Cortex of kidney (tissue), 1 donor: ENCODE measurements at places on chromosomes 2 and 18.

DNA sequence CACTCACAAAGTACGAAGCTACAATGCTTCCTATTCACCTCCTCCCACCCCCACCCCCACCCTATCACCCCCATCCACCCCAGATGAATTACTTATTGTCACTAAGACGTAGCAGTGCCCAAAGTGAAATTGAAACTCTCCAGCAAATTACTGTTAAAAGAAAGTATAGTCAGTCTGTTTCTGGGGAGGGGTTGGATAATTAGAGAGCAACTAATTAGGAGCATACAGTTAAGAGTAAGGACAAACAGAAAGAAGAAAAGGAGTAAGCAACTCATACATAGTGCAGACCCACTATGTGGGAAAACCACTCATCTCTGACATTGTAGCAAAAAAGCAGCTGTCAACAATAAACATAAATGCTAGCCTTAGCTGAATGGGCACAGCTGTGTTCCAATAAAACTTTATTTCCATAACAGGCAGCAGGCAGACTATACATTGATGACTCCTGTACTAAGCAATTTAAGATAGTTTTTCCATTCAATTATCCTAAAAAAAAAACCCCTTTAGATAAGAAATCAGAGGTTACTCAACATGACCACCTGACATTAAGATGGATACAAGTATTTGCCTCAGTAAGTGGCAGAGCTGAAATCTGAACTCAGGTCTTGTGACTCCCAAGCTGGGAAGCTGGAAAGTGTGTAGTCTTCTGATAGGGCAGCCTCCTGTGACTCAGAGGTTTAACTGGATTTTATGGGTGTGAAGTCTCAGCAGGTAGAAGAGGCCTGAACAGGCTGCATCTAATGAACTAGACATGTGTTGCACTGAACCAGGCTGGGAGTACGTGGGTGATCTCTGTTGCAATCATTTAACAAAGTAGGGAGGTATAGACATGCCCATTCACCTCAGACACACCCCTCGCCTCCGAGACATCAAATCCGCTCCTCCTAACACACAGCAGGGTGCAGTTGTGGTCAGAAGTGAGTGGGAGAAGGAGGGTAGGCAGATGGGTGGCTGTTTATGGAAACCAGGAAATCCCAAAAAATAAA, 171.8 kb upstream of the KLF7 start:
- DNase-seq = no peak

DNA sequence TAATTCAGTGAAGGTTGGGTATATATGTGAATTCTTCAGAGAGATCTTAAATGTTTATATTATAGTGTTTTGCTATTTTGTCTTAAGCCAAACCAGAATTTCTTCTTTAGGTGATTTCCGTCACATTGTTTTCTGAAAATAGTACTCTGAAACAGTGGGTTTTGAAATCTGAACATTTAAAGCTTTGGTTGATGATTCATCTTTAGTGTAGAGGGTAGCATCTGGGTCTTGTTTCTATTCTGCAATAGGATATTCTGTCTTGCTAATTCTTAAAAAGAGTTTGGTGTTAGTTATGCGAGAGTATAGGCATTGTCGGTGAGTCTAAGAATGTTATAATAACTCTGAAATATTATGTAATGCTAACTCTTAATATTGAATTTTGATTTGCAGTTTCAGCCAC, 69.6 kb upstream of the FAM237A start:
- no peak for DNase-seq

DNA sequence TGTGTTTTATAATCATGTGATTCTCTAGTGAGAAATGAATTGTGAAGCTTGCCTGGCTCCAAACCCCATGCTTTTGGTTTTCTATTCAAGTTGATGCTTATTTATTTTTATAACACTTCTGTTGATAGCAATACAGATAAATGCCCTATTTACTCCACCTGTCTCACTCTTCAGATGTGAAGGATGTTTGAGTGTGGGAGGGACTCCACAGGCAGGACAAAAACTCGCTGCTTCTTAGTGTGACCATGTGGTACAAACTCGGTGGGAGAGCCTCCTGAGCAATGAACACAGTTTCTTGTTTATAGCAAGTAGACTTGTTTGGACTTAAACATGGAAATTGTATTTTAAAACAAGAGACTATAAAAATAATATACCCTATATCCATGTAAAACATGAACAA, 219.7 kb downstream of the GULP1 start:
- DNase-seq = no peak

- no peak for DNase-seq
Measured at GRCh38 chr2:150309311-150310080, 178.0 kb downstream of the RND3 start.

DNA sequence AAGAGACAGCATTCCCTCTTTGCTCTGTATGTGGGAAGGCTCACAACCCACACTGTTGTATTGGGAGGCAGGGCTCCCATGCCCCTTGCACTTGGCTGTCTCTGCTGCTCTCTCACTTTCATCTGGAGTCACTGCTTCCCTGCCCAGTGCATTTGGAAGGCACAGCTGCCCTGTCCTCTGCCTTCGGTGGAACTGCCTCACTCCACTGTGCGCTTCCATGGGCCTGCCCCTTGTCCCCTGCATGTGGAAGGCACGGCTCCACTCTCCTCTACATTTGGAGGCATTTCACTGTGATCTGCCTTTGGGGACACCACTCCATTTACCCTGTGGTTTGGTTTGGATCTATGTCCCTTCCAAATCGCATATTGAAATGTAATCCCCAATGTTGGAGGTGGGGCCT, 9.1 kb upstream of the PROM2 start:
- DNase-seq = no peak

DNA sequence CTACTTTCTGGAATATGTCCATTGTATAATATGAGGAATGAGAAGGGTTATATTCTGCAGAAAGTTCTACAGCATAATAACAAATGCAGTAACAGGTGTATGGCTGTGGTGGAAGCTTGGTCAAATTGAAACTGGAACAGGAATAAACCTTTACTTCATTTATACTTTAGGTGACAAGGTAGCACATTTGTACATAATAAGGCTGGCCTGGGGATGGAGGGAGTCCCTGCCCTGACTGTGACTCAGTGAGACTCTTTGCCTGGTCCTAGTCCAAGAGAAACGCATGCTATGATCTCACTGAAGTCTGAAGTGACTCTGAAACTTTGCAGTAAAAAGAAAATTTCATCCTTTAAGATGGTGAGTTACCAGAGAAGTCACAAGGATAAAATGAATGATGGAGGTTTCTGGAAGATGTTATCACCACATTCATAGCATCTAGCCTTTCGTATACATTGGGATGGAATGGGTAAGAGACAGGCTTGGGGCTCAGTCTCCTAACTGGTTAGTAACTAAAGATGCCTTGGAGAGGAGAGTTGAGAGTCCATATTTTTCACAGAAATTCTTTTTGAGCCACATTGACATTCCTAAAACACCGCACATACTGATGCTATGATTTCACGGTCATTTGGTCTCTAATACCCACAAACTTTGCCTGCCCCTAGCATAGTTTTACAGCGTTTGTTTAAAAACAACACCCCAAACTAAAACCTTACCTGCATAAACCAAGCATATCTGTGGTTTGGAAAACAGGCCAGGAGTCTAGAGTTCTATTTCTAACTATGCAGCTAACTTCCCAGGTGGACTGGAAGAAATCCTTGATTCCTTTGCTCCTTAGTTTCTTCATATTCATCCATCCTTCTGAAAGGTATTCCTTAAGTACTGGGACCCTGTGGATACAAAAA, 42.4 kb upstream of the NABP1 start:
- DNase-seq = no peak

GRCh38 chr2:164285576-164285975, 335.7 kb downstream of the GRB14 start:
- no peak for DNase-seq

DNA sequence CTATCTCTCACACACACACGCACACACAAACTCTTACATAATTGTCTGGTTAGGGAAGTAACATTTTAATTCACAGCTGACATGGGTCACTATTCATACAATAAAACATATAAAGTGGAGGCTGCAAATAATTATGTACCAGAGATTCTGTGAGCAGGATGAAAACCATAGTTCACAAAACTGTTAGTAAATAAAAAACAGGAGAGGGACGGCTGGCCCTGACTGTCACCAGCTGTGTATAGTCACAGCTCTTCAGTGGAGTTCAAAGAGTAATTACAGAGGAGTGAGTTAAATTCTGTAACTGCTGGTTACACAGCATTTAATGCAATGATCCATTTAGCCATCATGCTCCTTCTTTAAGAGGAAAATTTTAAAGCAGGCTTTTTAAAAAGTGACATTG, 76.9 kb downstream of the NRXN1 start:
- no peak for DNase-seq

DNA sequence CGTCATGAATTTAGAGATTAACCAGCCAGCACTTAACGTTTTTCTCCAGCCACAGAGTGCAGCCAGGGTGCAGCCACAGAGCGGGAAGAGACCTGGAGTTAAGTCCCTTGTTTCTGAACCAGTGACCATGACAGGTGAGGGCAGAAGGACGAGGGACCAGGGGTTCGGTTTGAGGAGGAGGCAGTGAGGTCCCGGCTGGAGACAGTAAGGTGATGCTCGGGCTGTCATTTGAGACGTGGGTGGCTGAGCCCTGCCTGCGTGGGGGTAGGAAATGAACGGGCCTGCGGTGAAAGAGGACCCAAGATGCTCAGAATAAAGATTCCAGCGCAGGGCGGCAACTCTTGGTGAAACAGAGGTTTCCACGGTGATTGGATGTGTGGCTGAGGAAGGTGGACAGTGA, 205.9 kb downstream of the SNTG2 start:
- no peak for DNase-seq

GRCh38 chr18:38616306-38616705, 1050.7 kb upstream of the CELF4 start:
- no peak for DNase-seq

GRCh38 chr2:218644721-218645120, 14.7 kb downstream of the ZNF142 start:
- DNase-seq = no peak

- DNase-seq = no peak
Measured at GRCh38 chr18:75031717-75032317, 177.1 kb downstream of the PTGR3 start.

DNA sequence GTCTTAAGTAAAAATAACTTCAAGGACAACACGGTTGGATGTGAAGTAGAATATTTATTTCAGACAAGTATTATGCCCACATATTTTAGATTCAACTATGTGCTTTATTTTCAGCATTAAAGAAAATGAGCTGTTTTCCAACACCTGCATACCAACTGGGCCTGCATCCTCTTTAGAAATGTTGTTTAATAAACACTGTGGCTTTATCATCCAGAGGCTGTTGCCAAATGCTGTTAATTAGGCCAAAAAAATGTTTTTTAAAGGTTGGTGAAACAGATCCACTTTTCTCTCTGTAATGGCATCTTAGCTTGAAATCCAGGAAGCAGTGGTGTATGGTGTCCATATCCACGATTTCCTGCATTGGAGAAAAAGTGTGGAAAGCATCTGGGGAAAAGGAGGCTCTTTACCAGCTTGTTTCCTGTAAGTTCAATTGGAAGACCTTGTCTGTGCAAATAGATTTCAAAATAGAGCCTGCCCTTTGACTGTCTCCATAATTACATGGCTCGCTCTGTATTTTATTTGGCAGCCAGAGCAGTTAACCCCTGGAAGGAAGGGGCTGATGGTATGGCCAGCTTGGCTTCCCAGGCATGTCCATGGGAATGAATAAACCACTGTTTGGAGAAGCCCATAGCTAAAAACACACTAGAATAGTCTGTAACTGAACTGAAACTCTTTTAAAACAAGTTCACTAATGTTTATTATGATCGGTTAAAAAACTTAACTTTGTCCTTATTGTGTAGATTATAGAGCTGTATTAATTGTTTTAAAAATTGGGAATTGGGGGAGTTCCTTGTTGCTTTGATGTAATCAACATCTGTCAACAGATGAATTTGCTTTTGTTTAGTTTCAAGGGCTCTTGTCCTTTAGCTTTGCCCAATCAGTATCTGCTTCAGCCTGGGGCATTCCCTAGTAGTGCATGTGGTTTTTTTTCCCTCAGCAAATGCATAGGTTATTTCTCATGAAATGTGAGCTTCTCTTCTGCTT, 33.0 kb upstream of the DLX1 start:
- DNase-seq = no peak

DNA sequence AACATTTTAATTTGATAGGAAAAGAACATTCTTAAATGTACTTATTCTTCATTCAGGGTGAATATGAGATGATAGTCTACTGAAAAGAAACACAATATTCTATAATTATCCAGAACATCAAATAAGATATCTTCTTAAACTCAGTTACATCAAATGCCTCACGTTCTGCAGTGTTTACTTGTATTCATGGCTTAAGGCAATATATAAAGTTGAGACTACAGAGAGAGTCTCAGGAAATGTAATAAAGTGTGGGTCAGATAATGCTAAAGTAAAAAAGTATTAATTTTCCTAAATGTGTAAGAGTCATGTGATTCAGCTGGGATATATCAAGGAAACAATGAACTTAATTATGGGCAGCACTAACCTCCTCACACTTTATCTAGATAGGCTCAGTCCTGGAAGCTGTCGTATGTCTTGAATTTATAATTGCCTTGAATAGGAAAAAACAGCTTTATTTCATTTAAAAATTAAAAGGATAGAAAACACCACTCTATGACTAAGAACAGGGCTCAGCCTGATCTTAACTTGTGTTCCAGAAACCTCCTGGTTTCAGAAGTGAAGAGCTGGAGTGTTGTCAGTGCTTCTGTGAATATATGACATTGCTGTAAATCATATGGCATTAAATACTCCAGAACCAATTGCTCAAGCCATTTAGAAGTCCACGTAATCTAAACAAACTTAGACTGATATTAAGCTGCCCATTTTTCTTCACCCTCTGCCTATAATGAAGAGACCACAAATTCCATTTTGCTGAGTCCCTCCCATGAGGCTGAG, 240.2 kb downstream of the FSIP2 start:
- no peak for DNase-seq
